ENCODE measurements at places on chromosomes 1 and 21. TPM values are rescaled to one million over a fixed set of nuclear protein-coding genes. Genes with fewer than 3 reads are reported as not detected.

APH1A gene
- 58.5 TPM for total RNA-seq

ASAP3 gene
- total RNA-seq, result 47.3 TPM

RNU1-2 gene
- 4,234 TPM for total RNA-seq

ADGRB2 gene
- 10.0 TPM for total RNA-seq

LMX1A gene
- total RNA-seq, result not detected

LDLRAD1 gene
- not detected for total RNA-seq

CFAP410 gene
- total RNA-seq, result 14.9 TPM

CATSPER4 gene
- not detected for total RNA-seq

COL24A1 gene
- 0.82 TPM for total RNA-seq

LIN28A gene
- not detected for total RNA-seq

PTPRF gene
- 7.0 TPM for total RNA-seq

HLX gene
- total RNA-seq, result 4.0 TPM

HJV gene
- total RNA-seq, result 71.9 TPM

DOCK7 gene
- total RNA-seq, result 9.4 TPM

TRABD2B gene
- 0.92 TPM for total RNA-seq

LCE1B gene
- not detected for total RNA-seq

EPHB2 gene
- 2.4 TPM for total RNA-seq

OLFML2B gene
- total RNA-seq, result 2.4 TPM

INSRR gene
- 0.72 TPM for total RNA-seq

REN gene
- not detected for total RNA-seq

GPR37L1 gene
- total RNA-seq, result 0.07 TPM

NPHS2 gene
- total RNA-seq, result not detected

ADAMTS1 gene
- 41.8 TPM for total RNA-seq

FMO2 gene
- 53.5 TPM for total RNA-seq

IRF2BP2 gene
- total RNA-seq, result 124 TPM

NPR1 gene
- 10.5 TPM for total RNA-seq

SLC22A15 gene
- 11.5 TPM for total RNA-seq

BACE2 gene
- total RNA-seq, result 12.7 TPM

RCAN3 gene
- 6.4 TPM for total RNA-seq

TFB2M gene
- total RNA-seq, result 17.4 TPM

MCOLN3 gene
- 0.72 TPM for total RNA-seq

SPATA21 gene
- not detected for total RNA-seq

NBPF6 gene
- total RNA-seq, result not detected

ADCY10 gene
- total RNA-seq, result 0.47 TPM

SMCP gene
- total RNA-seq, result not detected

TTC24 gene
- total RNA-seq, result not detected

PRAMEF25 gene
- not detected for total RNA-seq
